DMS79 treated with DMSO at 0.1 percent for 48 hours (cell line): ENCODE measurements at places on chromosomes 2 and 18.

DNA sequence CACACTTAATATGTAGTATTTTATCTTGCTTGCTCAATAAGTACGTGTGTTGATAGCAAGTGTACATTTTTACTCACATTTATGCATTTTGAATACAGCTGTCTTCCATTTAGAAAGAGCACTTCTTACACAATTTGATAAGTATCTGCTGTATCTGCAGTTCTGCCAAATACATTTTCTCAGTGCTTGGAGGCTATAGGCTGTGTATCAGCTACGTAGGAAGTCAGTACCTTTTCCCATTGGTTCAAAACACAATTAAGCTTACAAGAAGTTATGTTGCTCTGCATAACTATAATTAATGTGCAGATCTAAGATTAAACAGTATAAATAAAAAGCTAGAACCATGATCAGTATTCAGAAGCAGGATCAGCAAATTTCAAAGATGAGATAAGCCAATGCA, 503.6 kb upstream of the SMIM21 start:
- no peak for DNase-seq

GRCh38 chr18:70329071-70329470, 40.2 kb downstream of the SOCS6 start:
- DNase-seq = no peak

DNA sequence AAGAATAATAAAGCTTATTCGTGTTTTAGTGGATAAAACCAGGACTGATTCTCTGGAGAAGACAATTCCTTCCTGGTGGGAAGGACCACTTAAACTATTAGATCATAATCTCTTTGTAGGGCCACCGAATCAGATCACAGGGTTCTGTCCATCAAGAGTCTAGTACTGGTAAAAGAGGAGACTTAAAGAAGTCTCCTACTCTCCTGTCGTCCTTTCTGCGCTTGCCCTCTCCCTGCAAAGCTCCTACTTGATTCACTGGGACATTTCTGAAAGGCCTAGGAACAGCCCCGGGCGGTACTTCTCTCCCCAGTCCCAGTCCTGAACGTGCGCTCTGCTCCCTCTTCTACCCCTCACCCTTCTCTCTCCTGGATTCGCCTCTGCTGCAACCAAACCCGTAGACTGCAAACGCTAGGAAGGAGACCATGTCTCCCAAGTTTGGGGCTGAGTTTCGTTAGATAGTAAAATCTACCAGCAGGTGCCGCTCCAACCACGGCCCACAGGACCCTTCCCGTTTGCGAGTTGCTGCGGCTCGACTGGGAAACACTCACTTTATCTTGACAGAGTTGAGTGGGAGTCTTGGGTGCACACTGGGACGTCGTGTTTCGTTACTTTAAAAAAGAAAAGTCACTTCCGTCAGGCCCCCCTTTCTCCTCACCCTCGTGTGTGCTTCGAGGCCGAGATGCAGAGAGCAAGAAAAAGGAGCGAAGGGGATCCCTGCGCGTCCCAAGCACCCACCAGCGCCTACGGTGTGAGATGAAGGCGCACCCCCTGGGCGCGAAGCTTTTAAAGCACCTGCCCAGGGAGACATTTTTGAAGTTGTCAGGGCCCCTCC, 923 bp downstream of the FIGLA start:
- peak; percentile 56 for DNase-seq

- peak; percentile 52 for DNase-seq
Observed at GRCh38 chr2:25339791-25340180, 1.9 kb downstream of the DNMT3A start.

GRCh38 chr18:34775461-34775860, 65.4 kb downstream of the DTNA start:
- DNase-seq = no peak

GRCh38 chr2:82282111-82282882, 1977.7 kb upstream of the LRRTM1 start:
- no peak for DNase-seq

DNA sequence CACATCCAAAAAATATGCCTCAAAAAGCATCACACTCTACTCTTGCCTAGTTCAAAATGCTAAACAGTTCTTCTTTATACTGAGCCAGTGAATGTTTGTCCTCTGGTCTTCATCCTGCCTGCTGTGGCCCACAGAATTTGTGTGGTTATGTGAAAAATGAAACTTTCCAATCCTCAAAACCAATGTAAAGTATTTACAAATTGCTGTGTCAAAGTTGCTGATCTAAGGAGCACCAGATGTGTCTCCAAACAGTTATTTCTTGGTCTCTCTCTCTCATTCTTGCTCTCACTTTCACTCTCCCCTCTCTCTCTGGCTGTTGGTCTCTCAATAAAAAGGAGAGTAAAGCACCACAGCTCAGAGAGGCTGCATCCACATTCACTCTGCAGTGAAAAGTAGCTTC, 23.0 kb downstream of the EPHA4 start:
- DNase-seq = no peak

DNA sequence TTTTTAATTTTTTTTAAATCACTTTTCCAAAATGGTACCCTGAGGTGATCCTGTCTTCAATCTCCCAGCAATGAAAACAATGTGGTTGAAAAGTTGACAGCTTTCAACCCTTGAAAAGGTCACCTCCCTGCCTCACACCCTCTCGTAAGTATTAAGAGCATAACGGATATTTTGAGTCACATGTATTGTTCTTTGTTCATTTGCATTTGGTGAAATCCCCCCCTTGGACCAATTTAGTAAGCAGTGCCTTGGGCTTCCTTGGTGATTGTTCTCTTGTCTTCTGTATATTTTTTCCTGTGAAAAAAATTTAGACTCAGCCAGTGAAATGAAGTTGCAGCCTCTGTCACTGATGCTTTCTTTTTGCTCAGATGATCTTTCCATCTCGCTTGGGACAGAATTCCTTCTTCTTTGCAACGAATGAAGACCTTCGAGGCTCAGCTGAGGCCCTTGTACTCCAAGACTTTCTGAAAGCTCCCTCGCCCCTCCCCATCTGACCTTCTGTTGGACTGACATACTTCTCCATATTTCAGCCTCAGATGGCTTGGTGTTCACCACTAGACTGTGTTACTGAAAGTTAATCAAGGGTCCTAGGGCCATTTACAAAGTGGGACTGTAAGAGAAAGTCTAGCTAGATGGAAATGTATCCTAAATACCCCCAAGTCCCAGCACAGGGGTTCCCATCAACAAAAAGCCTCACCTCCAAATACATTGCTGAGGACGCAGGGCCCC, 158.4 kb downstream of the BCL2 start:
- DNase-seq = no peak

- DNase-seq = no peak
Observed at GRCh38 chr2:160479269-160479668, 14.3 kb downstream of the RBMS1 start.

DNA sequence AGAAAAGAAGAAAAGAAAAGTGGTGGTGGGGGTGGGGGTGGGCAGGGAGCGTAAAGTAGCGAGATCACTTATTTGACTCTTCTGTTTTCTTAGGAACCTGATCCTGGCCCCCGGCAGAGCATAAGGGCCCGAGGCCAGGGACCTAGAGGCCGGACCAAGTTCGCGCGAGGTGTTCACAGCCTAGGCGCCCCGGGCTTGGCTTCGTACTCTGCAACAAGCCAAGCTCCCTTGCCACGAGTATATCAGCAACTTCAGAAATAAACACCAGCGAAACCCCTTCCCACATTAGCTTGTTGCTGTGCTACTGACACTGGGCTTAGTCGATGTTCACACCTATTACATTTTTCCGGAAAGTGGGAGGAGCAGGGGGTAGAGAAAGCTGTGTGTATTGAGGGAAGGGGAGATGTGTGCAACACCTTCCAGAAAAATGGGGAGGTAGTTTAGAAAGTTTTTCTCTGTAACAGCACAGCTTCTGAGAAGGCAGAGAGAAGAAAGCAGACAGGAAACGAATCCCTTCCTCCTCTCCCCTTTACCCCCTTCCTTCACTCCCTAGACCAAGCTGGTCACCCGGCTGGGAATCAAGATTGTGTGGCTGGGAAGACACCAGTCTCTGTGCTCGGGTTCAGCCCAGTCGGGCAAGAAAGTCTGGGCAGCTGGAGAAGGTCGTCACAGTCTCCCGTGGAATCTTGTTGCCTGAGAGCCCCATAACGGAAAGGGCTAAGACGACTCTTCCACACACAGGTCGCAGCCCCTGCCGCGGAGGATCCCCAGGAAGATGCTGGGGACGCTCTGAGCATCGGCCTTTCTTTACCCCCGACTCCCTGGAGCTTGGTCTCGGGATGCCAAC, 12.0 kb upstream of the SATB2 start:
- DNase-seq = no peak

- DNase-seq = no peak
Observed at GRCh38 chr18:10270151-10270571, 184.3 kb upstream of the APCDD1 start.

DNA sequence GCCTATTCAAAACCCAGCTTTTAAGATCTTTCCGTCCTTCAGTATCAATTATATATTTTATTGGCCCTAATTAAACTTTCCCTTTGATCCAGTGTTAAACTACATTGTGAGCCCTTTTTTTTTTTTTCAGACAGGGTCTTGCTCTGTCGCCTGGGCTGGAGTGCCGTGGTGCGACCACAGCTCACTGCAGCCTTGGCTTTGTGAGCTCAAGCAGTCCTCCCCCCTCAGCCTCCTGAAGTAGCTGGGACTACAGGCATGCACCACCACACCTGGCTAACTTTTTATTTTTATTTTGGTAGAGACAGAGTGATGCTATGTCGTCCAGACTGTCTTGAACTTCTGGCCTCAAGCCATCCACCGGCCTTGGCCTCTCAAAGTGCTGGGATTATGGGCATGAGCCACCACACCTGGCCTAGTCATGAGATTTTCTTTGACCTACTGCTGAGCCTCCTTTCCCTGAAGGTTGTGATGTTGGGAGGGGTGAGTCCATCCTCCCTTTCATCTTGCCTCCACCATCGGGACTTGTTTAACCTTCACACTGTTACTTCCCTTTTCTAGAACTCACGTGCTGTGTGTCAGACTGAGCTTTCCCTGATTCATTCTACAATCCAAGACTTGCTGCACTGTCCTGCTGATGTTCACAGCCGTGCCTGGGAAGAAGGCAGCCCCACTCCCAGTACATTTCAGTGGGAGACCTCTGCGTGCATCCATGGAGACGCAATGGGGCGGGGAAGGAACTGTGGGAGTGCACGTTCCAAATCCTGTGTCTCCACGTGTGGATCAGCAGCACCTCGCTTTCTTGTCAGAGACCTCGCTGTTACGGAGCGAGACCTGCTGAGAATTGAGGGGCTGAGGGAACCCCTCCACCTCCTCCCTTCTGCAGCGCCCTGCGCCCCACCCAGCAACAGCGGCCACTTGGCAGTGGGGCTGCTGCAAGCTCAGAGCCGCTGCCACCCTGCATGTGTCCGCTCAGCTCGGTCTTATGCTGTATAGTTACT, 10.8 kb downstream of the OXER1 start:
- DNase-seq = no peak
